ENCODE measurements at places on chromosomes 16 and 17.

DNA sequence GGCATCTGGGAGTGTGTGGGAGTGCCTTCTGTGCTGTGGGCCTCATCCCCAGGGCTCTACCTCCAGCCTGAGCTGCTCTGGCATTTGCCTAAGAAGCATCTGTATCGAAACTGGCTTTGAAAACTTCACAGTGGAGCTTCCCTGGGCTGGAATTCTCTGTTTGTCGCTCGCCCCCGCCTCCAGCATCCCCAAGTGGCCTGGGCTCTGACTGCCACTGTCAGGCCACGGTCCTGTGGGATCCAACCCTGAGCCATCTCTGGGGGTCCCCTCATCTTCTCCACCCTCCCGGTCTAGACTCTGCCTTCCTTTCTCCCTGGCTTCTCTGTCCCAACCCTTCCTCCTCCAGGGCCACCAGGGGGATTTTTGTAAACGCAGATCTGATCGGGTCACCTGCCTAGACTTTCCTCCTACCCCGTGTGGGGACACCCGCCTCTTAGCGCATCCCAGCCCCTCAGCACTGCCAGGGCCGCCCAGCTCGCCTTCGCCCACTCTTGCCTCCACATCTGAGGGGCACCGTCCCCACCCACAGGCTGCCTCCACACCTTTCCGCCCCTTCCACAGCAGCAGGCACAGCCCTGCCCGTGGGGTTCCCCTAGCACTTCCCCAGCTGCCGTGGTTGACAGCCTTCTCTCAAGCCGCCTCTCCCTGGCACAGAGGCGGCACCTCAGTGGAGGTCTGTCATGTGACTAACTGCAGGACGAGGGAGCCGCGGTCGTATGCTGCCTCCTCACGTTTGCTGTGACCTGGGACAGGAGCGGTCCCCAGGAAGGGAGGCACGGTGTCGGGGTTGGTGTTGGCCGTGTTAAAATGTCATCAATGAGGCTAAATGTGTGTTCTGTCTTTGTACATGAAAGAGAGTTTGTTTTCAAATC, 12.0 kb downstream of the TBC1D24 start:
- DNase-seq = peak; percentile 58

- no peak for DNase-seq
Observed at GRCh38 chr16:55641430-55642056, 14.2 kb upstream of the SLC6A2 start.

GRCh38 chr17:40561871-40562611, 3.2 kb downstream of the CCR7 start:
- DNase-seq = no peak

- no peak for DNase-seq
Observed at GRCh38 chr16:57066625-57067024, 25.8 kb upstream of the CPNE2 start.

- DNase-seq = no peak
Observed at GRCh38 chr17:75892556-75893224, 4.1 kb downstream of the TRIM65 start.

DNA sequence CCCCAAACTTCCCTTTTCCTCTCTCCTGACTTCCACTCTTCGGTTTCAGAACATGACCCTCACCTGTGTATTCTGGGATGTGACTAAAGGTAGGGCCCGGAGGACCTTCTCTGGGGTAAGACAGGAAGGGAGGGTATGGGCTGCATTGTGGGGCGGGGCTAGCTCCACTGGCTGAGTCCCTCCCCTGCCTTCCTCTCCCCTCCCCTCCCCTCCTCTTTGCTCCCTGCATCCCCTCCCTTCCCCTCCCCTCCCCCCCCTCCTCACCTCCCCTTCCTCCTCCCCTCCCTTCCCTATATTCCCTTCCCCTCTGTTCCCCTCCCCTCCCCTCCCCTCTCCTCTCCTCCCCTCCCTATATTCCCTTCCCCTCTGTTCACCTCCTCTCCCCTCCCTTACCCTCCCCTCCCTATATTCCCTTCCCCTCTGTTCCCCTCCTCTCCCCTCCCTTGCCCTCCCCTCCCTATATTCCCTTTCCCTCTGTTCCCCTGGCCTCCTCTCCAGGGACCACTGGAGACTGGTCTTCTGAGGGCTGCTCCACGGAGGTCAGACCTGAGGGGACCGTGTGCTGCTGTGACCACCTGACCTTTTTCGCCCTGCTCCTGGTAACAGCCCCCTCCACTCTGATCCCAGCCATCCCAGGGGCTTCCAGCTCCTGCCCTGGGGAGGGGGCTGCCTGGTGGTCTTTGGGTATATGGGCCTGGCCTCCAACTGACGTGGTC, 11.8 kb downstream of the ADGRG3 start:
- DNase-seq = no peak

GRCh38 chr16:17368446-17368845, 102.3 kb downstream of the XYLT1 start:
- DNase-seq = no peak

DNA sequence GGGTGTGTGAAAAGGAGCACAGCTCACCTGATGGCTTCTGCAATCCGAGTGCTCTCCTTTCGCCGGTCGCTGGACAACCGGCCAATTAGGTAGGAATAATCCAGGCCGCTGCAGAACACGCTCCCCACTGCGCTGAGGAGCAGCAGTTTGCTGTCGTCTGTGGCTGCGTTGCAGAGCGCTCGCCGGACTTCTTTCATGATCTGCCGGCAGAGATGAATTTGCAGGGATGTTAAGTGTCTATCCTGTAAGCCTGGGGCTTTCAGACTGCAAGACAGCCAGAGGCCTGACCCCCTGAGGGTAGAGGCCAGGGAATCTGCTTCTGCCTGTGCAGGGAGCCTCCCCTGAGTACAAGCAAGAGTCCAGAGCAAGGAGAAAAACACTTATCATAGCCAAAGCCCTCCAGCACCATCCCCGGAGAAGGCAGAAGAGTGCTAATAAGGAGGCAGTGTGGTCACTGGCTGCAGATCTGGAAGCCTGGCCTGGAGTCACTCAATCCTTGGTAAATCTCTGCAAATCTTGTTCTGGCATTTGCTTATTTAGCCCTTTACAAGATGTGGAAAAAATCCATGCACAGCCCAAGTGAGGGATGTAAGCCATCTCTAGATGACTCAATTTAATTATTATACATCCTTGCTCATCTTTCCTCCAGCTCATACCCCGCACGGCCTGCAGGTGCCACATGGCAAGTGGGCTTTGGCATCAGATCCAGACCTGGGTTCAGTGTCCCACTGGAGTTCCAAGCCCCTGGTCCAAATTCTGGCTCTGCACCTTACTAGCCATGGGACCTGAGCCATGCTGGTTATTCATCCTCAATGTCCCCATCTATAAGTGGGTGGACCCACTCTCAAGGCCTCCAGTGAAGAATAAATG, 80.2 kb downstream of the DYNLRB2 start:
- no peak for DNase-seq

GRCh38 chr17:73841431-73842060, 197.3 kb upstream of the SDK2 start:
- no peak for DNase-seq

DNA sequence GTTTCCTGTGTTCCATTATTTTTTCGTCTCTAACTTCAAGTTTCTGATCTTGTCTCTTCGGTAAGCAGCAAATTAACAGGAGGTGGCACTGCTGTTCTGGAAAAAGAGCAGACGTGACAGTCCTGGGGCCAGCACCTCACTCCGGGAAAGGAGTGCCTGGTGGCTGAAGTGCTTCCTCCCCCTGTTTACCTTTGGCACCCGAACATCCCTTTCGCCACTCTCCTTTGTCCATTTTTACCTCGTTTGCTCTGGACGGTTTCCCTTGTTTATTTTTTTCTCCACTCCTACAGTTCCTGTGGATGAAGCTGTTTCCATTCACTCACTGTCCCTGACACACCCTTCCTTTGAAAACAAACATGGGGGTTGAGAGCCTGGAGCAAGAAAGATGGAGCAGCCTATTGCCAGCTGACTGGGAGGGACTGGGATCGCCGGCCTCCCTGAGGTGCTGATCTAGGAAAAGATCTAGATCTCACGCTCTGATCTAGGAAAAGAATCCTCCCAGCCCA, 12.6 kb downstream of the SAP30BP start:
- no peak for DNase-seq

DNA sequence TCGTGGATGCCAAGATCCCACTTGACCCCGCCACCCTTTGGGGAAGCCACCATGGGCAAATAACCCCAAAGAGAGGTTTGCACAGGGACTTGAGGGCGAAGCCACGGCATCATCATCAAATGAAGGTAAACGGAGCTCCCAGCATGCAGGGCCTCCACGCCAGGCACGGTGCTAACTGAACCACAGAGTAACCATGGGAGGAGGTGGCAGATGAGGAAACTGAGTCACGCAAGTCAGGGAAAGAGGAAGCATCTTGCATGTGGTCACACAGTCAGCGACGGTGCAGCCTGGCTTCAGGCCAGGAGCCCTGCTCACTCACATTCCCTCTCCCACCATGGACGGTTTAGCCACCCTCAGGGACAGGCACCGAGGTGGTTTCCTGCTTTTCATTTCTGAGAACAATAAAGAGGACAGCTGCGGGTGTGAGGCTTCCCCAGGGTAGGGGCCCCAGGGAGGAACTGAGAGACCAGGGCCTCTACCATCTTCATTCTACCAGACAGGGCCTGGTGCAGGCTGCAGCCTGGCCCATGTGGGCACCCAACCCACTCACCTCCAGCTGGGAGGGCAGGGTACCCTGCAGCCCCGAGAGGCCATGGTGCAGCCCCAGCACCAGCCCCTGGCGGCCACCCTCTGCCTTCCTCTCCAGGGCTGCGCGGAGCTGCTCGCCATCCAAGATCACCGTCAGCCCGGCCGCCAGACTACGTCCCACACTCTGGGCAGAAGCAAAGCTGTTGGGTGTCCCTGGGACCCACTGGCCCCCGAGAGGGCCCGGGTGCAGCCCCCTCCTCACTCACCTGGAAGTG, 78.3 kb downstream of the RMI2 start:
- DNase-seq = no peak

GRCh38 chr16:7182510-7183109, 150.0 kb upstream of the RBFOX1 start:
- no peak for DNase-seq

GRCh38 chr16:8623634-8624033, 2.1 kb downstream of the METTL22 start:
- no peak for DNase-seq

DNA sequence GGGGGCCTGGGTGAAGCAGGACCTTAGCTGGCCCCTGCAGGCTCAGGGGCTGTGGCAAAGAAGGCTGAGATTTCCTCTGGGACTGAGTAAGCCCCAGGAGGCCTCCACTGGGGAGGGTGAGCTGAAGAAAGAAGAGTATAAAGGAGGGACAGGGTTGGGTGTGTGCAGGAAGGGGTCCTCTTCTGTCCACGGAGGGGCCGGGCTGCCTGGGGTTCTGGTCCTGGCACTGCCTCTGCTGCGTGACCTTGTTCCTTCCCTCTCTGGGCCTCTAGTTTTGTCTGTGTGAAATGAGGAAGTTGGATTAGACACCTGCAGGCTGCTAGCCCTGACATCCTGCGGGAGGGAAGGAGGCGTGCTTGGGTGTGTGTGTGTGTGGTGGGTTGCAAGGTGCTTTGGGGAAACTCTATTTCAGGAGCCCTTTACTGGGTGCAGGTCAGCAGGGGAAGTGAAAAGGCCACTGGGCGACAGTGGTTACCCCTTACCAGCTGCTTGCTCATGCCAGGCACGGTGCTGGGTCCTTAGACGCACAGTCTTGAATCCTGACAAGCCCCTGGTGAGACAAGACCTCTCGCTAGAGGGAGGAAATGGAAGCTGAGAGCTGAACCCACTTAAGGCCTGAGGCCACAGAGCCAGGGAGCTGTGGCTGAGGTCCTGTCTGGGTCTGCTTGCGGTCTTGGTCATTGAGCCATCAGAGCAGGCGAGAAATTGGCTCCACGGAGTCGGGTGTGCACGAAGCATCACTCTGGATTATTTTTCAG, 60.7 kb downstream of the OR1D5 start:
- no peak for DNase-seq

- no peak for DNase-seq
Observed at GRCh38 chr17:42016411-42016831, 818 bp downstream of the DNAJC7 start.

DNA sequence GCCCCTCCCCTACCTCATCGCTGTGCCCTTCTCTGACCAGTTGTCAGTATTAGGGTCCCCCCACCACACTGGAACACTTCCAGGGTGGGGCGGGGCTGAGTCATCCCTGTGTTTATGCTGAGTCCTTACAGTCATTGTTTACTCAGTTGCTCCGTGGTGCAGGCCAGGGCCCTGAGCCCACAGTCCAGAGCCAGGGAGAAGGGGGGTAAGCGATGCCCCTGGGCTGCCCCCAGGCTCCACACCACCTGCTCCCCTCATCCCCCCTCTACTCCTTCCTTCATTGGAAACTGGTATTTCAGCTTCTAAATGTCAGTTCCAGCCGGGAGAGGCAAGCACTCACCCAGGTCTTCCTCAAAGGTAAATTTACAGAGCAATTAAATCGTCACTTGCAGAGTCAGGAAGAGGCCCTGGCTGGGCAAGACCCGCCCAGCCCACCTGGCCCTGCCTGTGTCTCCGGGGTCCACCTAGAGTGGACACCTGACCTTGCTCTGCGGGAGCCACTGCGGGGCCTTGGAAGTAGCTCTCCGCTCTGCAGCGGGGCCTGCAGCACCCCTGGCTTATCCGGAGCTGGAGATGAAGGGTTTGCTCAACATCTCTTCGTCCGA, 4.8 kb downstream of the ATP2A3 start:
- DNase-seq = no peak

DNA sequence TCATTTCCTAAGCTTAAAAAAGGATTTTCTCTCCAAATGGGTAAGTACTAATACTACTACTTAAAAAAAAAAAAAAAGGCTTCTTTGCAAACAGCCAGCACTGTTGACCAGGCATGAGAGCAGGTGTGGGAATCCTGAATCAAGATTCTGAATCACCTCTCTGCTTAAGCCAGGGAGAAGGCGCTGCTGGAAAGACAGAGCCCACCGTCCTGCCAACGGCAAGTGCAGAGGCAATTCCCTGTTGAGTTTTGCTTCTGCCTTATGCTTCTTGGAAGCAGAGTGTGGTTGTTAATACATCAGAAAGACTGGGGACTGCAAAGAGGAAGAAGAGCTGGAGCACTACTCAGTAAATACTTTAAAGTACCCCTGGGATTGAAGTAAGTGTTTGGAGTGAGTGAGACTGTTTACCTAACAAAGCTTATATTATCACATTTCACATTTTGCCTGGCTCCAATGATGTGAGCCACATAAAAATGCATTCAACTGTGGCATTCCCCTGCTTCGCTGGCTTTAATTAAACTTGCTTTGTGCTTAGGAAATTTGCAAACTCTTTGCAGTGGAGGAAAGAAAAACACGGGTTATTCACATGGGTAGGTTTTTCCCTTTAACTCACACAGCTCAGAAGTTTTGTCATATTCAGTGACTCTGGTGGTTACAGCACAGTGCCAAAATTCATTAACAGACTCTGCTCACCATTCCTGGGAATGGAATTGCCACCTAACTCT, 86.0 kb upstream of the KIF2B start:
- DNase-seq = no peak

- DNase-seq = no peak
Observed at GRCh38 chr16:11250091-11250785, 5.8 kb downstream of the SOCS1 start.

- DNase-seq = no peak
Observed at GRCh38 chr16:48960830-48961229, 320.8 kb downstream of the CBLN1 start.

DNA sequence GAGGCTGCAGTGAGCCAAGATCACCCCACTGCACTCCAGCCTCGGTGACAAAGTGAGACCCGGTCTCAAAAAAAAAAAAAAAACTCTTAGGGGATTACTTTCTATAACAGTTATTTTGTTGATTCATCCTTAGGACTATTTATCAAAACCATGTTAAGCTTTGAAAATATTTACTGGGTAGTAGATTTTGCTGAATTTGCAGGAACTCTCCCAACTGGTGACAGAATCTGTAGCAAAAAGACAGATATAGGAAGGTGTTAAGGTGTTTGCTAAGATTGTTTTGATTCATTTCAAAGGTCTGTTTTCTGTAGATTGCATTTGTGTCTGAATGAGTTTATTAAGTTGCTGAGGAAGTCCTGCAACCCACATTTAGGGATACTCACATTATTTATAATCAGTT, 192.6 kb downstream of the PRKCA start:
- no peak for DNase-seq

All from activated T-helper 1 cell treated with Interleukin-2 at 50 U/mL for 16 hours (primary cell).